Activated CD4-positive, alpha-beta T cell treated with anti-CD3 and anti-CD28 coated beads, Interleukin-2, amount 50 U/mL, for 1 hour (primary cell): ENCODE measurements at places on chromosomes 16 and 17.

DNA sequence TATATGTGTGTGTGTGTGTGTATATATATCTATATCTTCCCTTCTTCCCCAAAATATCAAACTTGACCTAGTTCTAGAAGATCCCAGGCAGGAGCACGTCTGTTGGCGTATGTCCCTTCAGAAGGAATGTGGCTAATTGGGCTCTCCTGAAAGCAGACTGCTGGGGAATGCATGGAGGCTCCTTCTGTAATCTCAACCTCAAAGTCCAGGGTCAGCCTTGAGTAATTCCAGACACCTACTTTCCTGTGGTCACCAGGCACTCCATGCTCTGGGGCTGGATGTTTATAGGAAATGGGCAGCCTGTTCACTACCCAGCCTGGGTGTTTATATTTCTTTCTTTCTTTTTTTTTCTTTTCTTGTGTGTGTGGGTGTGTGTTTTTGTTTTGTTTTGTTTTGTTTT is 13.4 kb downstream of the BCO1 start:
- no peak for DNase-seq

GRCh38 chr17:75835654-75835987 is 8.6 kb downstream of the UNC13D start:
- DNase-seq = no peak

- no peak for DNase-seq
These were observed 9.5 kb downstream of the ARHGAP17 start for GRCh38 chr16:25005445-25006306.

DNA sequence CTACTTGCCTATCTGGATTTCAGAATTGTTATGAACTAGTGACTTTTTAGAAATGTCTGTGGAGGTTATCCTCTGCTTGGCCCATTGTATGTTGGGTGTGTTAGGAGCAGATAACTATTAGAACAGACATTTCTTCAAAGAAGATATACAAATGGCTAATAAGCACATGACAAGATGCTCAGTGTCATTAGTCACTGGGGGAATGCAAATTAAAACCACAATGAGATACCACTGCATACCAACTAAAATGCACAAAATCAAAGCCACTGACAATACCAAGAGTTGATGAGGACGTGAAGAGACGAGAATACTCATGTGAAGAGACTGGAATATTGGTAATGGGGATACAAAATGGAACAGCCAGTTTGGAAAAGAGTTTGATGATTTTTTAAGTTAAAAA is 39.2 kb downstream of the CEP112 start:
- no peak for DNase-seq

GRCh38 chr16:89801800-89802199 is 14.6 kb downstream of the FANCA start:
- no peak for DNase-seq

- DNase-seq = no peak
These were observed 18.9 kb downstream of the MMP15 start for GRCh38 chr16:58044266-58045019.

- DNase-seq = no peak
These were observed 51.6 kb downstream of the N4BP1 start for GRCh38 chr16:48558371-48558841.

- peak; percentile 84 for DNase-seq
These were observed 363 bp upstream of the MIF4GD start for GRCh38 chr17:75271233-75271954.

DNA sequence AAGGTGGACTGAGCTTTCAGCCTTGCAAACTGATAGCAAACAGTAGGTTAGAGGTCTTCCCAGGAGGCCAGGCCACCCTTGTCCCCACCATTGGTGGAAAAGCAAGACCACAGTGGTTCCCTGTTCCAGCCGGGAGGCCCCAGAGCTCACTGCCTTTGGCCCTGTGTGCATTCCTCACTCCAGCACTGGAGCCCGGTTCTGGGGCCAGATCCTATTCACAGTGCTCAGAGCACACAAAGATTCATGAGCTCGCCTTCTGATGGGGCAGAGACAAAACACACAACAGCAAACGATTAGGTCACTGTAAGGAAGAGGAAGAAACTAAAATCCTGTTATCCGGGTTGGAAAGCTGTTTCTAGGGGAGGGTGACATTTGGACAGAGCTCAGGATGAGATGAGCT is 5.6 kb upstream of the PGS1 start:
- DNase-seq = no peak

DNA sequence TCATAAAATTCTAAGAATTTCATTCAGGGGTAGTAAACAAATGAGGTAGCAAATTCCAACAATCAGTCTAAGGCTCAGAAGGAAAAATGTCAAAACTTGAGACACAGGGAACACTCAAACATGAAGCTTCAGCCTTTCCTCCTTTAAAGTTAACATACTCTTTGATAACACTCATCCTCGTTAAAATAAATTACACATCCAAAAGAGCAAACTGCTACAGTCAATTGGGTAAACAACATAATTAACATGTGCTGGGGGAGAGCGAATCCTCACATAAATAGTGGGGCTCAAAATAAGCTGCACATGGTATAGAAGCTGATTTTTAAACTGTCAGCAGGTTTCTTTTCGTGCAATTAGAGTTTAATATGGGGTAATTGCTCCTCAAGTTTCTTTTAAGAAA is 12.9 kb downstream of the GRB2 start:
- no peak for DNase-seq

GRCh38 chr16:67447508-67448076 is 16.7 kb downstream of the HSD11B2 start:
- DNase-seq = peak; percentile 51

- no peak for DNase-seq
These were observed 346.9 kb downstream of the C16orf95 start for GRCh38 chr16:86970279-86970678.

DNA sequence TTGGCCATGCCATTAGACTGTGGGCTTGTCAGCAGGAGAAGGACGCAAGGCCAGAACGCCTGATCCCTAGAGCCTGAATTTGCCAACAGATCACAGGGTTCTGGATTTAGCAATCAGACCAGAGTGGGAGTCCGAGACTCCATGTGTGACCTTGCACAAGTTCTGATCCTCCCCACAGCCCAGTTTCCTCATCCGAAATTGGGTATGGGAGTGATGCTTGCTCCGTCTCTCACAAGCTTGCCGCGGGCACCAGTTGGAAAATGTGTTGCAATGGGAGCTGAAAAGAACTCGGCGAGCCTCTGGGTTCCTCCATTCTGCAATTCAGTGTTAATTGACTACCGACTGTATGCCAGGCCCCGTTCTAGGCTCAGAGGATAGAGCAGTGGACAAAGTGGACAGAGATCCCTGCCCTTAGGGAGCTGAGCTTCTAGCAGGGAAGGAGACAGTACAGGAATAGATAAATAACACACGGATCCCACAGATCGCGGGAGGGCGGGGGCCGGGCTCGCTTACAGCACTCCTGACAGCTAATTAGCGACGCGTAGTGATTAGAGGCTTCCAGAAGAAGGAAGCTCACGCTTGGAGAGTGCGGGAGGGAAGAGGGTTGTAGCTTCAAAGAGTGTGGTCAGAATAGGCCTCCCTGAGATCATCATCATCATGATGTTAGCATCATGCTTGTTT is 150.4 kb upstream of the CIBAR2 start:
- DNase-seq = no peak

DNA sequence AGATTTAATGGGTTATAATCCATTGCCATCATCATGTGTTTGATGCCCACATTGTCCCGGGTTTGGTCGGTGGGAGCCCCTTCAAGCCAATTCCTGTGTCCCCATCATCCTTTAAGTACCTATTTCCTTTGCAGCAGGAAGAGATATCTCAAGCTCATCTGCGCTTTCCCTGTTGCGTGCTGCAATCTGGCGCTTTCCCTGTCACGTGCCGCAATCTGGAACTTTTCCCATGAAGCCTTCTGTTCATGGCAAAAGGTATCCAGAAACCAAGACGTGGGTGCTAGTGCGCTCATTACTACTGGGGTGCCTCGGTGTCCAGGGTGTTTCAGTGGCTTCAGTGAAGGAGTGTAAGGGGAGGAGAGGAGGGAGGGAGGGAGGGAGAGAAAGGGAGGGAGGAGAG is 174.6 kb upstream of the ZNF469 start:
- DNase-seq = no peak

GRCh38 chr17:78383725-78384471 is 5.4 kb downstream of the PGS1 start:
- no peak for DNase-seq
